ENCODE measurements at places on chromosomes 2 and 18.
A peak's percentile ranks its signal among the peaks of the same experiment; 100 is the strongest.

DNA sequence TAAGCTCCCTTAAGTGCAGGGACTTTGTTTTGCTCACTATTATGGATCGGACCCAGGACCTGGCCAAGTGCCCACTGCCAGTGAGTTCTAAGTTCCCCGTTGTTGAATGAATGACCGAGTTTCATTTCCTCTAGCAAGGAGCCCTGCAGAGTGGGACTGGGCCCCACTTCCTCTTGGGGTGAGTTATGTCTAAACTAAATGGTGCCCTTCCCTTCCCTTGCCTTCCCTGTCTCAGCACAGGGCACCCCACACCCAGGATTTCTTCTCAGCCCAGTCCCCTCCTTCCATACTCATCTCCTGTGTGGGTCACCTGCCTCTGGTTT, 195.3 kb upstream of the HS6ST1 start:
- DNase-seq = no peak

DNA sequence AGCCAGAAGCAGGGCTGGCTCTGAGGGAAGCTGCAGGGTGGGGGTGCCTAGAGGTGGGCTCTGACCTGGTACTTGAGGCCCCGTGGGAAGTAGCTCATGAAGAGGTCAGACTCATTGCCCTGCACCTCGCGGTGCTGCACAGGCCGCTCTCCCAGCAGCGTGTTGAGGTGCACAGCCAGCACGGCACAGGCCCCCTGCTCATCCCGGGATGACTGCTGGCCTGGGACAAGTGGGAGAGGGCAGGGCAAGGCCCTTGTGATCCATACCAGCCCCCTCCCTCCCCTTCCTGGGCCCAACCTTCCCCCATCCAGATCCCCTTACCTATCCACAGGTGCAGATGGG, 8.7 kb downstream of the CAPG start:
- no peak for DNase-seq

GRCh38 chr2:231680992-231681852, 27.1 kb upstream of the PTMA start:
- no peak for DNase-seq

- no peak for DNase-seq
Measured at GRCh38 chr2:53813151-53813550, 26.3 kb downstream of the ERLEC1 start.

DNA sequence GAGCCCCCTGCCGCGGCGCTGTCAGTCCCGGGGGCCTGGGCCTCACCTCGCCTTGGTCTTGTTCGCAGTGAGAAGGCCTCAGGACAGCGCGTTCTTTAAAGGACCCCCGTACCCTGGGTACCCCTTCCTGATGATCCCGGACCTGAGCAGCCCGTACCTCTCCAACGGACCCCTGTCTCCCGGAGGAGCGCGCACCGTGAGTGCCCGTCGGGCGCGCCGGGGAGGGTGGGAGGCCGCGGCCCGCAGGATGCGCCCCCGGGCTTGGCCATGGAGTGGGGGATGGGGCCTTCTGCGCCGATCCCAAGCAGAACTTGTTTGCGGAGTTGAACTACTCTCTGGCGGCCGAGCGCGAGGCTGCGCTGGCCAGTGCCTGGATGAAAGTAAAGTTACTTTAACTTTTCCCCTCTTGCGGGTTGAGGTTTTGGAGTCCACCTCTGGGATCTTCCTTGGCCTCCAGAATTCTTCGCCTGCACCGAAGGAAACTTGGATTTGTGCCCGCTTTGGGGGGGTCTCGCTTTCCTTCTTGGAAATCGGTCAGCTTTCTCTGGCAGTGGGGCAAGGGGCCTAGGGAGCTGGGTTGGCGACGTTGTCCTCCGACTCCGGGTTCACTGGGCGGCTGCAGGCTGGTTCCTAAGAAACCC, 1.2 kb downstream of the TCF7L1 start:
- peak; percentile 28 for DNase-seq

- DNase-seq = no peak
Measured at GRCh38 chr2:169983506-169983905, 156.3 kb downstream of the UBR3 start.

DNA sequence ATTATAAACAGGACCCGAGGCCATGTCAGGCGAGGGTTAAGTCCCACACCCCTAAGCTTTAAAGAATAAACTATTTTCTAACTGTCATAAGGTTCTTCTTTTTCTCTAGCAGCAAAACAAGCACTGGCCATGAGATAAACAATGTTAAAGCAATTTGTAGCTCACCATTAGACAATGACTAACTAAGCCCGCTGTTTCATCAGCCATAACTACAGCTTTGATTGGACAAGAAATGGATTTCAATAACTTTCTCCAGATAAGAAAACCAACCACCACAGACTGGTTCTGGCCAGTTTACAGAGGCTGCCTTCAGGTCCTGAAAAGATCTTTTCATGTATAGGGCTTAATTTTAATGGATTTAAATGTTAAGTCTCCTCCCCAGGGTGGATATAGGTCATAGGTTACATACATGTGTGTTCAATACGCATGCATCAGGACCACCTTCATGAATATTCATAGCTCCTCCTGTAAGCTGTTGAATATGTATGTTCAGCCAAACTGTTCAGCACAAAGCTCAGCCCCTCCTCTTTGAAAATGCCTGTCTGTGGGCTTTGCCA, 108.7 kb upstream of the RAB6C start:
- DNase-seq = no peak

DNA sequence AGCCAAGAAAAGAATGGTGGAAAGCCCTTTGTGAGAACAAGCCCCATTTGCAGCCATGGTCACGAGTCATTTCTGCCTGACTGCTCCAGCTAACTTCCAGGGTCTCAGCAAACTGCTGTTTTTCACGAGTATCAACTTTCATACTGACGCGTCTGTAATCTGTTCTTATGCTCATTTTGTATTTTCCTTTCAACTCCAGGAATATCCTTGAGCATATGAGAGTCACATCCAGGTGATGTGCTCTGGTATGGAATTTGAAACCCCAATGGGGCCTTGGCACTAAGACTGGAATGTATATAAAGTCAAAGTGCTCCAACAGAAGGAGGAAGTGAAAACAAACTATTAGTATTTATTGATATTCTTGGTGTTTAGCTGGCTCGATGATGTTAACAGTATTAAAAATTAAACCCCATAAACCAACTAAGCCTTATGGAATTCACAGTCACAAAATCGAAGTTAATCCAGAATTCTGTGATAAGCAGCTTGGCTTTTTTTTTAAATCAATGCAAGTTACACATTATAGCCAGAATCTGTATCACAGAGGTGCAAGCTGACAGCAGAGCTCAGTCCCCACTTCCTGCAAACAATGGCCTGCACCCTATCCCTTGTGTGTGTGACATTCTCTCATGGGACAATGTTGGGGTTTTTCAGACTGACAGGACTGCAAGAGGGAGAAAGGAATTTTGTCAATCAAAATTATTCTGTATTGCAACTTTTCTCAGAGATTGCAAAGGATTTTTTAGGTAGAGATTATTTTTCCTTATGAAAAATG, 26.1 kb downstream of the SLC14A1 start:
- no peak for DNase-seq

- DNase-seq = no peak
Measured at GRCh38 chr18:48624856-48625255, 86.0 kb downstream of the CTIF start.

- peak; percentile 73 for DNase-seq
Measured at GRCh38 chr2:136305517-136306192, 187.7 kb upstream of the CXCR4 start.

DNA sequence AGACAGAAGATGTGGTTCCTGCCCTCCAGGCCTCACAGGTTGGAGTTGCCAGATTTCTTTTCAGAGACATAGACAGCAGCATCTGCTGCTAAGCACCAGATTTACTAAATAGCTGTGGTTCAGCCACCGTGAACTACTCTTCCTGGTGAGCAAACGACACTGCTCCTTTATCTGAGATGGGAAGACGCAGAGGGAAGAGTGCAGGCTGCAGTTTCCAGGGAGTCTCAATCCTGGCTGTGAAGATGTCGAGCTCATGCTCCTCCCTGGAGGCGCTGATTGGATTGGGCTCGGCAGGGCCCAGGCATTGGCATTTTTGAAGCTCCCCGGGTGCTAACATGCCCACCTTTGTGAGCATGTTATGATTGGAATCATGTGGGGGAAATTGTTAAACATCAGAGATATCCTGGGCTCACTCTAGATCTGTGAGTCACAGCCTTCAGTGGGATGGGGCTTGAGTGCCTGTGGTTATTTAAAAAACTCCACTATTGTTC, 314.8 kb downstream of the TSN start:
- DNase-seq = no peak

GRCh38 chr2:129135017-129135416, 816.3 kb upstream of the HS6ST1 start:
- DNase-seq = no peak

DNA sequence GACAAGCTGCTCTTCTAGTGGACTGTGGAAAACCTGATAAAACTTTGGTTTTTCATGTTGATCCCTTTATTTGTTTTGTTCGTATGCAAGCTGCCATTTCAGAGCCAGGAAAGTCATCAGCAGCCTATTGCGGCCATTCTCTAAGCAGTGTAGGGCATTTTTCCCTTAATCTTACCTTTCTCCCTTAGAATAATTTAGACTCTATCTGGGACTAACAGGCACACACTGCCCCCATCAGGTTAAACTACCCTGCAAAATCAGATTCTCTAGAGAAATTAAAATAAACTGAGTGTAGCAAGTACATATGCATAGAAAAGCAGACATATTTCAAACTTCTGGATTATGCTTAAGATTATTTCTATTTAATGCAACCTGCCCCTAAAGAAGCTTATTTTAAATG, 347.5 kb downstream of the METTL4 start:
- DNase-seq = no peak

GRCh38 chr2:22027345-22028005, 903.7 kb downstream of the TDRD15 start:
- no peak for DNase-seq

DNA sequence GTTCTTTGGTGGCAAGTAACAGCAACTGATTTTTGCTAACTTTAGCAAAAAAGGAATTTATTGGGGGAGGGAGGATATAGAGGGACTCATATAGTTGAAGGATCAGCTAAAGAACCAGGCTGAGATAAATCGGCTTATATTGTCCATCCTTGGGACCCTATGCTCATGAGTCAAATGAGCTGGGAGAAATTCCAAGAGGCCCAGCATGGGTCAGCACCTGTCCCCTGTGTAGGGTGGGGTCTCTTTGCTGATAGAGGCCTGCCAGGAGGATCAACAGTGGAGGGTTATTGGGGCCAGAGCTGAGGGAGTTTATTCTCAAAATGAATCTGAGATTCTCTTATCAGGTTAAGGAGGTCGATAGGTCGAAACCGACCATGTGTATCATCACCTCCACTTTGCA, 97.2 kb downstream of the VAPA start:
- DNase-seq = no peak

DNA sequence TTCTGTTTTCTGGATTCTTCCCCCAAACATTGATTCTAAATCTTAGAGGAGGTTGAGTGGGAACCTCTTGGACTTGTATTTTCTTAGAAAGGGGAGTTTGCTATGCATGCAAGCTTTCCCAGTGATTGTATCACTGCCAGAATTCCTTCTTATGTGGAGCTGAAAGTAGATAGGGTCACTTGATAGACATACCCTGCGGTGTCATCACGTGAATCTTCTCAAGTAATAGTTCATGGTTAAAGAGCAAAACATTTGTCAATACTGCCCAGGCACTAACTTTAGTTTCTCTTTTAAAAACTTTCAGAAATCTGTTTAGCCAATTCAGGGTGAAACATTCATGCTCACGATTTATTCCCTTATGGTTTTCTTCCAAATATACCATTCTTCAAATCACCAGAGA, 6.4 kb downstream of the PMAIP1 start:
- no peak for DNase-seq

- no peak for DNase-seq
Measured at GRCh38 chr18:34049511-34049910, 175.2 kb downstream of the NOL4 start.

- no peak for DNase-seq
Measured at GRCh38 chr2:120182019-120182560, 41.1 kb downstream of the TMEM185B start.

DNA sequence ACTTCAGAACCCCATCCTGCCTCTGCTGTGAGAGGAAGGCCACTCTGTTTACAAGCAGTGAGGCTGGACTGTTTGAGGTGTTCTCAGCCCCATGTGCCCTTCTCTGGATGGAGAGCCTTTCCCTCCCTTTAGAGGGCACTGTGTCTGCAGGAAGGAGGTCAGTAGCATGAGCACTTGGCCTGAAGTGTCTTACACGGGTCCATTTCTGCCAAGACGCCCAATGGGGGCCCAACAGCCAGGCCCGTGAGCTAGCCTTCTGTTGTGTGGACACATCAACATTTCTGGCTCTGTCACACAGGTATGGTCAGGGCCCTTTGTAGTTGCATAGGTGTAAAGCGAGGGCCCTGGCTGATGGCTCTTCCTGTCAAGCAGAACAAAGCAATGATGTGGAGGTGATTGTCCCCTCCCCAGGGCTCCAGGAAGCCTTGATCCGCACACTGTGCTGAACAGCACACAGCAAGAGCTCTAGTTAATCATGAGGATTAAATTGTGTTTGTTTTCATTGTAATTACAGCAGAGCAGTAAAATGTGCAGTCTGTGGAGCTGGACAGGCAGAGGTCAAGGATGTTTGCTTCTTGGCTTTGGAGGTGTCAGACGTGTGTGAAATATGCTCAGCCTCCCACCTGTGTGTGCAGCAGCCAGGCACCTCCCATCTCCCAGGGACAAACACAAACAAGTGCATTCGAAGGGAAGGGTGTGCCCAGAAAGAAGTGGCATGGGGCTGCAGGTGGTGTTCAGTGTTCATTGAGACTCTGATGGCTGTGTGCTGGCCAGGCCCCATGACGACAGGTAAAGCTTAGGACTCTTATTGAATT, 132.1 kb downstream of the SH3RF3 start:
- no peak for DNase-seq

- no peak for DNase-seq
Measured at GRCh38 chr2:144358979-144359541, 160.9 kb downstream of the ZEB2 start.

DNA sequence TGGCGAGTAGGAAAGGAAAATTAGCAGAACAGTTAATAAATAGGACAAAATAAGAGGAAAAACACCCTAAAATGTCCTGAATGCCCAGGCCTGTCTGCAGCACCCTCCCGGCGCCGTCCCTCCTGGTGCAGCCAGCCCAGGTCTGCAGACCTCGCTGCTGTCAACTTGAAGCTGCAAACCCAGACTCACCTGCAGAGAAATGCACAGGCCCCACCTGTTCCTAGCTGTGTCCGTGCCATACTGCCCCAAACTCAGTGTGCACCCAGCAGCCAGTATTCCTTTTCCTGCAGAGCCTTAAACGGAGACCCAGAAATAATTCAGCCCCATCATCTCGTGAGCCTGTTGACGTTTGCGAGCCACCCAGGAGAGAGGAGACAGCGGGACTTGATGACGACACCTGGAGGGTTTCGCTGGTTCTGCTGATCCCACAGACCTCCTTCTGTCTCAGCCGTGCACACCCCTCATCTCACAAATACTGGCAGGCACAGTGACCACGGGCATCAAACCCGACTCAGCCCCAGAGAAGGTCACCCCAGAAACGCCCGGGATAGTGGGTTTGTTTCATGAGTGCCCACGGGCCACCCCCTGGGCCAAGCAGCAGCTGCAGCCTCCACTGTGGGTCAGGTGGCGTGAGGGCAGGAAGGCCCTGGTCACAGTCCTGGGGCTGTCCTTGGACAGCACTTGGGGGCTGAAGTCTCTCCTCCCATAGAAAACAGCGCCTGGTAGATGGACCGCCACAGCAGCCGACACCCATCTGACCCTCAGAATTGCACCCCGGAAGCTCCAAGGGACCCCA, 239.5 kb upstream of the SALL3 start:
- DNase-seq = no peak
